ENCODE measurements at places on chromosomes 3 and 15.

DNA sequence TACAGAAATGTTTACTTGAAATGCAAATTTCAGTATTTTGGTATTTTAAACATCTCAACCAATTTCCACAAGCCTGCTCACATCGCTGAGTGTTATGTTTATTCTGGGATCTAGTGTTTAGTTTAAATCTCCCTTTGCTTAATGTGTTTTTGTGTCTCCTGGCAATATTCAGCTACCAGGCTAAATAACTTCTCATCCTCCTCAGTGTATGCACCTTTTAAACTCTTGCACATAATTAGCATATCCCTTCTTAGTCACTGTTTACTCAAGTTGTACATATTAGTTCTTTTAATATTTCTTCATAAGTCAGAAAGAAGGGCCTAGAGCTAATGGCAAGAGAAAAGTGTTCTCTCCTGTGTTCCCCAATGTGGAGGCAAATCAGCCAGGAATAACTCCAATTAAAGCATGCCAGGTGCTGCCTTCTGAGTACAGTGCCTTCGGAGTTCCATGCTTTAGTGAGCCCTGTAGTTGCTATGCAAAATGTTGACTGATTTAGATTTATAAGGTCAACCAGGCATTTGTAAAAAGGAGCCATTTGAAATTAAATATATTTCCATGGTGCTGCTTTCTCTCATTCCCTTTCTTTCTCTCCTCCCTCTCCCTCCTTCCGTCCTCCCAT is 234.3 kb downstream of the GAP43 start:
- no peak for DNase-seq

DNA sequence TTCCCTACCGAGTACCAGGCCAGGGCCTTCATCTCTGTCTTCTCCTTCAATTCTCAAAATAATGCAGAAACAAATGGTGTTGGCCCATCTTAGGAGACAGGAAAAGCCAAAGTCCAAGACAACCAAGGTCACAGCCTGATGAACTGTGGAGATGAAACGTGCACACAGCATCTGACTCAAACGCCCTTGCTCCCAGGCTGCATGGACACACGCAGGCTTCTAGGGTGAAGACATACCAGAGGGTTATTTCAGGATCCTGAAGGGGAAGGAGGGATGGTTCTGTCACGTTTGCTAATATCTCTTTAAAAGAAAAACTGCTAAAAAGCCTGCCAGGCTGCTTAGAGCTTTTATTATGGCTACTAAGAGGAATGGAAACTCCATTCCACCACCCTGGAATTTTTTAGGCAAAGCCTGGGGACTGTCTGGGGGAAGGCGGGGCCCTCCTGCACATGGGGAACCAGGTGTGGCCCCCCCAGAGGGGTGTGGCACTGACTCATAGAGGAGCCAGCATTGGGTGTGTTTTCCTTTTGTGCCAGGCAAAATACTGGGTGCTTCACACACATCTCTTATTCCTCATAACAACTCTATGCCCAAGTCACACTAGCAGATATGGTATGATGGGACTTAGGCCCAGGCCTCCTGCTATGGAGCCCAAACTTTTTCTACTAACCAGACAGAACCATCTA is 62.9 kb downstream of the UMPS start:
- no peak for DNase-seq

DNA sequence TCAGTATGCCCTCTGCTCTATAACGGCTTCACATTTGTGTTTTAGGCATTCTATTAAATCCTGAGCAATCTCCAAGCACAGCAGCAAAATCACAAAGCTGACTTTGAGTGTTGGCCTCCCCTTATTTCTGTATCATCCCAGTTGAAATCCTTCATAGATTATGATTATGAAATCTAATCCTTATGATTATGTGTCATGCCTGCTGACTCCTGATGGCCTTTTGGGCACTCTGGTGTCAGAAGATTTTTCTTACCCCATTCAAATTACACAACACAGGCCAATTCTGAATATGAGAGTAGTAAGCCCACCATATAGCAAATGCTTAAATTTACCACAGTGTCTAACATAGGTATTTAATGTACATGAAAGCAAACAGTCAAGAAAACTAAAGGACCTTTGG is 34.3 kb downstream of the CDV3 start:
- no peak for DNase-seq

DNA sequence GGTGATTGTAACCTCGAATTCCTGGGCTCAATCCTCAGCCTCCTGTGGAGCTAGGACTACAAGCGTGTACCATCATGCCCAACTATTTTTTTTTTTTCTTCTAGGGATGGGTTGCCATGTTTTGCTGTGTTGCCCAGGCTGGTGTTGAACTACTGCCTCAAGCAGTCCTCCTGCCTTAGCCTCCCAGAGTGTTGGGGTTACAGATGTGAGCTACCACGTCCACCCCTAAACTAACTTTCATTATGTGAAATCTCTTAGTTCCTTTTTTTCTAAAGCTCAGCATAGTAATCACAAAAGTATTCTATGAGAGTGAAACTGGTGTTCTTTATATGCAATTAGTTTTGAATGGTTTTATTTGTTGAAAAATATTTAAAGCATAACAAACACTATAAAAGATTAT is 92.1 kb downstream of the XRN1 start:
- no peak for DNase-seq

DNA sequence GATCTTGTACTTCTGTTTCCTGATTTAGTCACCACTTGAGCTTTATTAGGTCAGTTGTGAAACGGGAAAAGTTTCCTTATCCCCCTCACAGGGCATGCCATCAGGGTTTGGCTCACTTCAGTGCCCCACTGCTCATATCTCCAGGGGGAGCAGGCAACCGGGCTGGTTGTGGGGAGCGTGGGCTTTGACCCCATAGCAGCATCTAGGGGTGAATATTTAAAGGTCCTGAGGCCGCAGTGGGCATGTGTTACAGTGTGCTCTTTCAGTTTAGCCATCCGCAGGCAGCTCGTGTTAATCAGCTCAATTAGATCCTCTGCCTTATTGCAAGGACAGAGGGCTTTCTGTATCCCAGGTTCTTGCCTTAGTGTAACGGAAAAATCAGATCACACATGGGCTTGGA is 71.9 kb downstream of the MRPL46 start:
- DNase-seq: no peak

DNA sequence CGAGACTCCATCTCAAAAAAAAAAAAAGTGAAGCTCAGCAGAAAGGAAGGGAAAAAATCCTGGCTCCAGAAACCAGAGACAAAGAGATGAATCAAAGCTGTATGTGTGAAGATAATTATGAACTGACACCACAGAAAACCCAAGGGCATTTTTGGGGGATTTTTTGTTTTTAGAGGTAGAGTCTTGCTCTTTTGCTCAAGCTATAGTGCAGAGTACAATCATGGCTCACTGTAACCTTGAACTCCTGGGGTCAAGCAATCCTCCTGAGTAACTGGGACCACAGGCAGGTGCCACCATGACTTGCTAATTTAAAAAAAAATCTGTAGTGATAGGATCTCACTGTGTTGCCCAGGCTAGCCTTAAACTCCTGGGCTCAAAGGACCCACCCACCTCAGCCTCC is 22.8 kb downstream of the HCLS1 start:
- DNase-seq: no peak

- DNase-seq: no peak
Observed at GRCh38 chr3:28250999-28251398, 9.6 kb downstream of the CMC1 start.

DNA sequence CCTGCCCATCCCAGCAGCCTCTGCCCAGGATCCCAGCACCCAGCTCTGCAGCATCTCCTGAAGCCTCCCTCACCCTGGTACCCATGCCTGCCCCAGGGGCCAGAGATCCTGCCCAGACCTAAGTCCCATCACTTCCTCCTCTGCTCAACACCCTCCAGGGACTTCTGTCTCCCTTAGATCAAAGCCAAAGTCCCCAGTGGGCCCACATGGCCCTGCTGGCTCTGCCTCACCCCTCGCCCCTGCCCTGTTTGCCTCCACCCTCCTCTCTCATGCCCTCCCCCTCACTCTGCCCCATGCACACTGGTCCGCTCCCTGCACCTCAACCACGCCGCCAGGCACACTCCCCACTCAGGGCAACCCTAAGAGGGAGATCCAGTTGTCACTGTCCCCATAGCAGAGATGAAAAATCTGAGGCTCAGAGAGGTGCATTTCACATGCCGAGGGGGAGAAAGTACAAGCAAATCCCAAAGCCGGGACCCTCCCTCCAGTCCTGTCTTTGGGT is 146.5 kb downstream of the NUP210 start:
- DNase-seq: no peak

GRCh38 chr15:87877114-87877810 is 379.3 kb downstream of the NTRK3 start:
- DNase-seq: peak; percentile 69

DNA sequence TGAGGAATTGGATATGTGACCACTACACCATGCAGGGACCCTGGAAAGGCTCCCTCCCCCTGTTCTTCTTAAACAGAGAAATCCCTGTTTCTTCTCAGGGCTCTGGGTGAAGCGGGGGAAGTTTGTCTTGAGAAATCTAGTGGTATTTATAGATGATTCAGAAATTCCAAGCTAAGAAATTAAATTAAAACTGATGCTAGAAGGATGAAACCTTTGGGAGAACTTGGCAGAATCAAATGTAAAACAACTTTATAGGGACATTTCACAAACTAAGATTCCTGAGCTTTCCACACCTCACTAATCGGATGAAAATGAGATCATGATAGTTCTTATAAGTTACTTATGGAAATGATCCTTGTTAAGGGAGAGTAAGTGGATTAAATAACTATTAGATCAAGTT is 54.2 kb downstream of the FBXL2 start:
- peak; percentile 56 for DNase-seq

GRCh38 chr3:24838533-24838932 is 343.9 kb upstream of the THRB start:
- DNase-seq: no peak

GRCh38 chr3:105538483-105538882 is 171.8 kb downstream of the ALCAM start:
- DNase-seq: no peak

DNA sequence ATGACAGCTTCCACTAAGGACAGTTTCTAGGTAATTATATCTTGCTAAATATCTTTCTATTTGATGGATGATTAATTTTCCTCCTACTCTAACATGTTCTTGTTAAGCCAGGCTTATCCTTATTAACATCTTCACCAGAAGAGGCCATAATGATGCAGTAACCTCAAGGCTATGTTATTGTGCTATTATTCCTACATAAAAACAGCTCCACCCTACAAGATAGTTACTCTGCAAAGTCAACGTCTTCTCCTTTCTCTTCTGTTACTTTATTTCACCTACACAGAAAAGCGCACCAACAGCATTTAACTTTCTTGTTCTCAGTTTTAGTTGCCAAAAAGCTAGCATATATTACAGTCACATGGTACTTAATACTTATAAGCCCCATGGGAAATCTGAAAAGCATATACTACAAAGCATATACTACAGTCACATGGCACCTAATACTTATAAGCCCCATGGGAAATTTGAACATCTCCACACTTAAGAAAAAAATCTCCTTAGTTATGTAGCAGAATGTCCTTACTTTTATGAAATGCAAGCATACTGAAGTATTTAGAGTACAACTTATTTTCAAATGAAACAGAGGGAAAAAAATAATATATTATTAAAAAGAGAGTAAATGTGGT is 13.4 kb downstream of the ADAM10 start:
- no peak for DNase-seq
